ENCODE measurements at places on chromosomes 2 and 18.

- DNase-seq = no peak
These were observed 7.6 kb downstream of the NBAS start for GRCh38 chr2:15553519-15553918.

- DNase-seq = no peak
These were observed 7.3 kb upstream of the ID2 start for GRCh38 chr2:8674420-8675009.

GRCh38 chr2:147442816-147443215, 402.0 kb upstream of the ACVR2A start:
- no peak for DNase-seq

- DNase-seq = no peak
These were observed 244.8 kb downstream of the IKZF2 start for GRCh38 chr2:212906620-212907019.

GRCh38 chr2:53786352-53786704, 425 bp downstream of the ASB3 start:
- DNase-seq = no peak

DNA sequence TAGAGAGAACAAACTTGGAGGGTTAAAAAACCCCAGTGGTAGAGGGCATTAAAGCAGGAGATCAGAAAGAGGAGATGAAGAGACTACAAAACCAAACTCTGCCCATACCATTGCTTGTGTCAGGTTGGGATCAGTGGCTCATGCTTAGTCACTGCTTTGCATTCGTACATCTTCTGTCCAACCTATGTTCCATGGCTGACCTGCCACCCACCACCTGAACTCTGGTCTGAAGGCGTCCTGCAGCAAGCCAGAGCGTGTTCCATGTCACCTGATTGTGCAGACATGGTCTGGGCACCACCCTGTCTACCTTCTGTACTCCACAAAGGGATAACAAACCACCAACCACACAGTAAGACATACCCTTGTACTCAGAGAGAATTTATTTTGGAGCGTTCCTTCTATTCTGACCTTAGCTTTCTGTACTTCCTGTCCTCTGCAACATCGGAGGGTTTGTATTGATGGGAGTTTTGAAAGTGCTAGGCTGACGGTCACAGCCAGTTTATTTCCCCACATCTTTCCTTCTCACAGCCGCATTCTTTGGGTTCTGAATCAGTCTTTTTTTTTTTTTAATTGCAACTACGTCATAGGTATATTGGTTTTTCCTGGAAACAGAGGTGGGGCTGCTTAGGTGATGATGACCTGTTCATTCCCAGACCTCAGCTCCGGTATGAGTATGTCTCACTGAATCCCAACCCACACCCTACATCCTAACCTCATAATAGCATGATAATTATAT, 88.3 kb downstream of the SOWAHC start:
- DNase-seq = peak; percentile 66

- peak; percentile 90 for DNase-seq
These were observed 1.3 kb upstream of the VWA3B start for GRCh38 chr2:98085649-98086048.

GRCh38 chr2:222609381-222609780, 46.5 kb downstream of the FARSB start:
- DNase-seq = no peak

DNA sequence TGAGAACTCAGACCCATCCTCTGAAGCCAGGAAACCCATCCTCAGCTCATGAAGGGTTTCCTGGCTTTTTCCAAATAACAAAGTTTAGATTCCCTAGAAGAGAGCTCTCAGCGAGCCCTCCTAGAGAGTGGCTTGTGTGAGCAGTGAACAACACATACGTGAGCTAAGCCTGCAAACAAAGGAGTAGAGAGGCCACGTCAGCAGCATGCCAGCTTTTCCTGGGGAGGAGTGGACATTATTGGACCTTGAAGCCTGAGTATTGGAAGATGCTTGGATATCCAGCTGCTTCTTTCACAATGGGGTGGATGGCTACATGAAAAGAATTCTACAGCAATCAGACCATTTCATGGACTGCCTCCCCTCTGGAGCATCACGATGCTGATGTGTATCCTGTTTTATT, 21.1 kb downstream of the KIF5C start:
- no peak for DNase-seq

DNA sequence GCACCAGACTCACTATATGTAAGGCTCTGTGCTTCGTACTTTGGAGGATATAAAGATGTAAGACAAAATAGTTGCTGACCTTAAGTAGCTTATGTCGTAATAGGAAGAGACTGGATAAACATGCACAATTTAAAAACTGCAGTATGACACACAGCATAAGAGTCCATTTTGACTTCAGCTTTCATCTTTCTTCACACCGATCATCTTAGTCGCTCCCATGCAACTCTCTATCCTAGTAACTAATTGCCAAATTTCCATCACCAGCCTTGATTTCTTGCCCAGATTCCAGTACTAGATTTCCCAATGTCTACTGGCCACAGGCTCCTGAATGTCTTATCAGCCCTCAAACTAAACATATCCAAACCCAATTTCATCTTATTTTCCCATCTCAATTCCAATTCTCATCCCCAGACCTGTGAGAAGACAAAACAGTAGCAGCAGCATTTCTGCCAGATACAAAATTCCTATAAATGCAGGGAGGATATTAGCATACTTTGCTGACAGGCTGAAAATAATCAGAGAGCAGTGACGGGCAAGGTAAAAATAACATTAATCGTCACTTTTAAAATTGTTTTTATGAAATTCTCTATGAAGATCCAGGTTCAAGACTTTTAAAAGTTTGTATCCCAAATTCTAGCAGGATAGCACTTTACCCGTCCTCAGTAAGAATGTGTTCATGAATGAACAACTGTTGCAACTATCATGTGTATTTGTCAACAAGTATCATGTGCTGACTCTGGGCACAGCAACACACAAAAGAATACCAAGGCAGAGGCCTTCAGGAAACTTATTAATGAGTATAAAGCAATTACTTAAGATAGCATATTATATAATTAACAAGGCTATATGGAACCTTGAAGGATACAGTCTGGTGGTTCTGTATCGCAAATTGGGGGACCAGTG, 42.2 kb downstream of the KIDINS220 start:
- DNase-seq = no peak

- DNase-seq = no peak
These were observed 38.0 kb downstream of the EVA1A start for GRCh38 chr2:75522543-75523312.

DNA sequence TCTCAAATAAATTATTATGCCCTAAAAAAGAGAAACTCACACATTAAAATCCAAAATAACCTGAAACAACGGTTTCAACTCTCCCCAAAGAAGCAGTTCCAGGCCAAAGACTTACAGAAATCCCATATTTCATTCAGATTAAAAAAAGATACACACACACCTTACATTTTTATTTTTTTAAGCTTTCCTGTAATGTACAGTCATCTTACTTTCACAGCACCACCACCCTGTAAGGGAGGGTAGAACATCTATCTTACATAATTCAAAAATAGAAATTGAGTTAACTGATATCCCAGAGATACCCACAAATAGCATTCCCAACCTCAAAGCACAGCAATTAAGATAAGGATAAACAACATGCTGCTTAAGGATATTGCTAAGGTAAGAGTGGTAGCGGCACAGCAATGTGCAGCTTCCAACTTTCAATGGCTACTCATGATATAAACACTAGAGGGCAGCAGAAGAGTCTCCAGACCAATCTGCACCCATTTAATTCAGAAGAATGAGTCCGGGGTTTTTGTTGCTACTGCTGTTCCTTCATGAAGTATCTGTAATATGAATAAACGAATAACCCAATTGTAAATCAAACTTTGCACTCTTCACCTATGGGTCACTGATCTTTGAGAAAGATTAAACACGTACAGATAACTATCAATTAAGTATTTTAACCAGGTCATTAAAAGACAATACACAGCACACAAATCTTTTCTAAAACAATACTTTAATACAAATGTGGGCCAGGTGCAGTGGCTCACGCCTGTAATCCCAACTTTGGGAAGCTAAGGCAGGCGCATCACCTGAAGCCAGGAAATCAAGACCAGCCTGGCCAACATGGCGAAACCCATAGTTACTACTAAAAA, 11.3 kb downstream of the GFPT1 start:
- DNase-seq = peak; percentile 50

DNA sequence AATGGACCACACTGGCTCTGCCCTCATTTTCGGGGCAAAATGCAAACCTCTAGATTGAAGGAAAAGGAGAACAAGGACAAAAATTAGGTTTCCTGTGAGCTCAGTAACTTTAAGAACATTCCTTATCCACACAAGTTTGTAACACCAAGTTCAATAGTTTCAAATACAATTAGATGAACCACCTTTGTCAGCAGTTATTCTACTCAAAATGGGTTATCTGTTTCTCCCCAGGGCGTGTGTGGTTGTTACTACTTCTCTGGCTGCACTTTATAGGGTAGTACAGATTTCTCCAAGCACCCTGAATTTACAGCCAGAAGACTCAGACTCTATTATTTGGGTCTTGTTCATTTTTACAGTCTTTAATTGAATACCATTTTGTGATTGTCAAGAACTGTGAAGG, 45.0 kb upstream of the TANK start:
- no peak for DNase-seq

DNA sequence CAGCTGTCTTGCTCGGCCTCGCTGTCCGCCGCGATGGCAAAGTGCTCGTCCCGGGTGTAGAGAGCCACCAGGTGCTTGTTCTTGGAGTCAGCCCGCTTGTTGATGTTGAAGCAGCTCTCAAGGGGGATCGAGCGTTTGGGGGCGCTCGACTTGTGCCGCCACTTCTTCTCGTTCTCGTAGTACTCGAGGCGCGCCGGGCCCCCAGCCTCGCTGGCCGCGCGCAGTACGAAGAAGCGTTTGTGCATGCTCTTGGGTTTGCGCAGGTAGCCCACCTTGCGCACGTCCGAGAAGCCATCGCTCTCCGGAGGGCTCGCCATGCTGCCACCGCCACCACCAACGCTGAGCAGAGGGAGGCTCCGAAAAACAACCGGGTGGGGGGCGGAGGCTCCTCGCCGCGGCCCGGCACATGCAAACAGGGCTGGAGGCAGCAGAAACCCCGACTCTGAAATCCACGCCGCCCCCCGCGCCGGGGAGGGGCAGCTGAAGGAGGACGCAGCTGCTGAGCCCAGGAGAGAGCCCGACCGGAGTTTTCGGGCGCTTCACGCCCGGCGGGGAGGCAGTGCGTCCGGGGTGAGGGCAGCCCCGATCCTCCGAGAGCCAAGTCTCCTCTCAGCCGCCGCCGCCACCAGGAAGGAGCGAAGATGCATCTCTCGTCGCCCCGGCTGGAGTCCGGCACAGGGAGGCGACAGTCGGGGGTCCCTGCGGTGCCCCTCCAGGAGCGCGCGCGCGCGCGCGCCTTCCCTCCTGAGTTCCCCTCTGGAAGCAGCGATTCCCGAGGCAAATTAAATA, 1.0 kb downstream of the IRS1 start:
- peak; percentile 80 for DNase-seq

GRCh38 chr2:72214429-72215143, 66.9 kb upstream of the CYP26B1 start:
- no peak for DNase-seq

DNA sequence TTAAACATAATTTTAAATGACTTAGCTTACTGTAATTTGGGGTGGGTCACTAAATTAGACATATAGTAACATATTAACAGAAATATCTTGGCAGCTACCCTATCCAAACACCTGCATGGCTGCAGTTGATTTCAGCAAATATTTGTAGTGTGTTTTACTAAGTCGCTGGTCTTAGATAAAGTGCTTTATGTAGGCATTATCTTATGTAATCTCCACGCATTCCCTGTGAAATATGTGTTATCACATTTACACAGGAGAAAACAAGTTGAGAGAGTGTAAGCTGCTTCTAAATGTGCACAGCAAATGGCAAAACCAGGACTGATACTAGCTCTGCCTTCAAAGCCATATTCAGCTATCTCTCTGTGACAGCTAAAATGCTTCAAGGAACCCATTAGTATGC, 72.0 kb downstream of the NYAP2 start:
- peak; percentile 36 for DNase-seq

DNA sequence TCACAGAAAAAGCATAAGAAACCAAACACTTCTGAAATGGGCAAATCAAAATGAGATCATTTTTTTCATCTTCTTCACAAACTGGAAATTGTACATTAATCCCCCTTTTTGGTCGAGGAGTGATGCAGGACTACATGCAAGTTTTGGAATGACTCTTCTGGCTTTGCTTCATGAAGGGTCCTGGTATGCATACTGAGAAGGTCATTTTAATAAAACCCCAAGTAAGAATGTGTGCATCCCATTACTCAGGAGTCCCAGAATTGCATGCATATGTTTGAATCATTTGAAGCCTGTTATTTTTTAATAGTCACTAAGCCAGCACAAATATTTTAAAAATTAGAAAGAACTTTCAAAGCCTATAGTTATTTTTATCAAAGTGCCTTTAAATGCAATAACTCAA, 16.7 kb upstream of the EHBP1 start:
- DNase-seq = no peak
